Activated T-helper 17 cell treated with anti-CD3 and anti-CD28 coated beads, Interleukin-2, amount 50 U/mL, for 72 hours (primary cell): ENCODE measurements at places on chromosomes 7 and 10.

DNA sequence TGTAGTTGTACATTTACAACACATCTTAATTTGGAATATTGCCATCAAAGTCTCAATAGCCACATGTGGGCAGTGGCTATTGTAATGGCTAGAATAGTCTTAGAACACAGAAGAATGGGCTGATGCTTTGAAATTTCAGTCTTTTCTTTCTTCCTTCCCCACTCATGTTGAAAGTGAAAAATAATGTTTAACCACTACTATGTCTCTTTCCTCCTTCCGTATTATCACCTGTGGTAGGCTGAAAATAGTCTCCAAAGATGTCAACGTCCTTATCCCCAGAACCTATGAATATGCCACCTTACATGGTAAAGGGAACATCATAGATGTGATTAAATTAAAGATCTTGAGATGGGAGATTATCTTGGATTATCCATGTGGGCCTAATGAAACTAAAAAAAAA lies 154.0 kb downstream of the SUGCT start:
- H3K4me3 ChIP-seq: no peak overlapping the region
- peaks cover 3% of the 10 kb centered on the region for H3K27me3 ChIP-seq
- H3K4me1 ChIP-seq: no peaks in the 10 kb centered on the region
- H3K36me3 ChIP-seq: no peaks in the 10 kb centered on the region
- no peak for ATAC-seq

GRCh38 chr10:83934641-83935338 lies 204.5 kb upstream of the GHITM start:
- H3K36me3 ChIP-seq: no peaks in the 10 kb centered on the region
- no peaks in the 10 kb centered on the region for H3K27me3 ChIP-seq
- no peak overlapping the region for H3K4me3 ChIP-seq

DNA sequence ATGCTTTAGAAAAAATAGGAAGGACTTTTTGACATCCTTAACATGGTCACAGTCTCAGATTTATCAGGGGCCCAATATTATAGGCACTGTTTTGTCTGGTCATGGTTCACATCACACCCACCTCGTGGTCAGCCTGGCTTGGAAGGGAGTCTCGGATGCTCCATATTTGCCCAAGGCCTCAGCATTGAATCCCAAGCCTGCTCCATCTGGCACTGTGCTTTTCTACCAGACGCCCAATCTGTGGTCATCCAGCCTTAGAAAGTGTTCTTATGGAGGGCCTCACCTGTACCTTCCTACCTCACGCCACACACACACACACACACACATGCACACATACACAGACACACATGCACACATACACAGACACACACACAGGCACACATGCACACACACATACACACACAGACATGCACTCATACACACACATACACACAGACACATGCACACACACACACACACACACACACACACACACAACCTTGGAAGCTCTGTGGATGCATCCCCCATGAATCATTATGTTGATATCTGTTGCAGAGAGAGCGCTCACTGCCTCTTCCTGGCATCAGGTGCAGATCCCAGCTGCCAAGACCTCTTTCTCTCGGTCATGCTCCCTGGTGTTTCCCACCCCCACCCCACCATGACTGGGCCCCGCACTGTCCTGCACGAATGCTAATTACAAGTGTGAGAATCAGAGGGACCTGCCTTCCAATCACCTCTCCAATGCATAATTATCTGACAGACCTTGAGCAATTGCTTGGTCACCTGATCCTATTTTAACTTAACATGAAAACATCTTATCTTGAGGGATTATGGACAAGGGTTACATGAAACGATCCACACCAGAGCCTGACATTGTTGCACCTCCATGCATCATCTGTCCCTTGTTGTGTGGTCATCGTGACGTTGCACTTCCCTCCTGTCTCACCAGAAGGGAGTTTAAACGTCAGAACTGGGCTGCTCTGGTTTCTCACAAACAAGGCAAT lies 122.7 kb upstream of the TMEM72 start:
- H3K4me1 ChIP-seq: no peaks in the 10 kb centered on the region
- H3K27ac ChIP-seq: no peak overlapping the region
- H3K4me3 ChIP-seq: no peak overlapping the region

GRCh38 chr7:35522697-35523096 lies 172.2 kb downstream of the HERPUD2 start:
- no peak overlapping the region for H3K27ac ChIP-seq
- no peaks in the 10 kb centered on the region for H3K36me3 ChIP-seq
- H3K4me3 ChIP-seq: no peak overlapping the region
- peaks cover 6% of the 10 kb centered on the region for H3K27me3 ChIP-seq

- peaks cover 50% of the 10 kb centered on the region for H3K27me3 ChIP-seq
- no peaks in the 10 kb centered on the region for H3K36me3 ChIP-seq
- H3K4me1 ChIP-seq: no peaks in the 10 kb centered on the region
- H3K27ac ChIP-seq: no peak overlapping the region
Observed at GRCh38 chr7:108454317-108454673, 1.9 kb downstream of the NRCAM start.

GRCh38 chr7:133556048-133556447 lies 303.2 kb downstream of the EXOC4 start:
- H3K4me3 ChIP-seq: no peak overlapping the region
- ATAC-seq: no peak
- no peak overlapping the region for H3K27ac ChIP-seq
- no peaks in the 10 kb centered on the region for H3K27me3 ChIP-seq
- no peaks in the 10 kb centered on the region for H3K4me1 ChIP-seq

GRCh38 chr7:22402250-22402649 lies 45.3 kb upstream of the RAPGEF5 start:
- ATAC-seq: peak; percentile 42
- peaks cover 9% of the 10 kb centered on the region for H3K4me1 ChIP-seq
- no peak overlapping the region for H3K27ac ChIP-seq
- no peak overlapping the region for H3K4me3 ChIP-seq

DNA sequence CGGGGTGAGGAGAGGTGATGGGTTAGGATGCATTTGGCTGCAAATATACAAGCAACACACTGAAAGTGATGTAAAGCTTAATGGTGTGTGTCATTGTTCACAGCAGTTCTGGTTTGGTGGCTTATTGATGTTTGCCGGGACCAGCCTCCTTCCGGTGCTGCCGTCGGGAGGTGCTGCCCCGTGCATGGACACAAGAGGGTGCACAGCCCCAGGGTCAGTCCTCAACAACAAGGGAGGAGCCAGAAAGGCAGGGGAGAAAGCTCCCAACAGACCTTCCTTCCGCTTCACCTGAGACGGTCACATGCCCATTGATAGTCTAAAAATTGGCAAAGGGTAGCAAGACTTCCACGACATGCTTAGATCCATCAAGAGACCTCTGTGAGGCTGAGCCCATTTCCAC lies 9.5 kb downstream of the RNF32 start:
- H3K4me3 ChIP-seq: no peak overlapping the region
- no peaks in the 10 kb centered on the region for H3K4me1 ChIP-seq
- ATAC-seq: peak; percentile 19
- peaks cover 34% of the 10 kb centered on the region for H3K27me3 ChIP-seq
- no peak overlapping the region for H3K27ac ChIP-seq

- H3K4me1 ChIP-seq: no peaks in the 10 kb centered on the region
- ATAC-seq: no peak
- H3K36me3 ChIP-seq: no peaks in the 10 kb centered on the region
- no peak overlapping the region for H3K4me3 ChIP-seq
- no peak overlapping the region for H3K27ac ChIP-seq
Observed at GRCh38 chr7:72153132-72153512, 259.0 kb downstream of the CALN1 start.

GRCh38 chr10:79374312-79375191 lies 27.3 kb downstream of the PPIF start:
- H3K36me3 ChIP-seq: no peaks in the 10 kb centered on the region
- ATAC-seq: peak; percentile 74
- no peaks in the 10 kb centered on the region for H3K27me3 ChIP-seq
- peak overlapping the region; percentile 28 for H3K27ac ChIP-seq
- H3K4me1 ChIP-seq: no peaks in the 10 kb centered on the region

DNA sequence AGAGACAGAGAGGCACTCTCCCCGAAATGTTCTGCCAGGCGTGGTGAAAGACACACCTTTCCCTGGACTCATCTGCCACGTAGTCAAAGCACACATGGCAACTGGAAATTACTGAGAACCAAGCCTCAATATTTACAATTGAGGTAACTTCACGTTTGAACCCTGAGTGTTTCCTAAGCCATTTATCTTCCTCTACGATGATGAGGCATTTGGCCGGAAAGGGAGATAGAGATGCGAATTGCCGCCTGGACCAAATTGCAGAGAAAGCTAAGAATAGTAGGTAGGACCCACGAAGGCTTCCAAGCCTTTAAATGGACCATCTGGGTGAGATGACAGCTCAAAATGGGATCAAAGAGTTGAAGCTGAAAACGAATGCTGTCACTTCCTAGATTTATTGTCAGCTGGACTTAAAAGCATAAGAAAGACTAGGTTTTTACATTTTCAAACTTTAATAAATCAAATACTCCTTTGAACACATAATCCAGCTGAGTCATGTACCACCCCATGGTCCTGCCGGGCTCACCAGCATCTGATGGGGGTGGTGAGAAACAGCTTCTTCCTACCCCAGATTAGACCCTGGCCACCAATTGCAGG lies 135.6 kb upstream of the LYZL2 start:
- H3K27ac ChIP-seq: no peak overlapping the region
- no peak overlapping the region for H3K4me3 ChIP-seq
- H3K27me3 ChIP-seq: peaks cover 9% of the 10 kb centered on the region
- H3K4me1 ChIP-seq: no peaks in the 10 kb centered on the region
- no peak for ATAC-seq

GRCh38 chr7:42457663-42458062 lies 220.7 kb upstream of the GLI3 start:
- no peaks in the 10 kb centered on the region for H3K27me3 ChIP-seq
- no peak overlapping the region for H3K27ac ChIP-seq
- H3K36me3 ChIP-seq: no peaks in the 10 kb centered on the region

- peaks cover 10% of the 10 kb centered on the region for H3K4me1 ChIP-seq
- no peaks in the 10 kb centered on the region for H3K27me3 ChIP-seq
- peak; percentile 94 for ATAC-seq
- no peaks in the 10 kb centered on the region for H3K36me3 ChIP-seq
Observed at GRCh38 chr10:12412666-12413368, 63.5 kb downstream of the CAMK1D start.

- H3K36me3 ChIP-seq: peaks cover 25% of the 10 kb centered on the region
- H3K27me3 ChIP-seq: no peaks in the 10 kb centered on the region
- ATAC-seq: no peak
Observed at GRCh38 chr10:13146379-13146778, 15.0 kb upstream of the MCM10 start.

DNA sequence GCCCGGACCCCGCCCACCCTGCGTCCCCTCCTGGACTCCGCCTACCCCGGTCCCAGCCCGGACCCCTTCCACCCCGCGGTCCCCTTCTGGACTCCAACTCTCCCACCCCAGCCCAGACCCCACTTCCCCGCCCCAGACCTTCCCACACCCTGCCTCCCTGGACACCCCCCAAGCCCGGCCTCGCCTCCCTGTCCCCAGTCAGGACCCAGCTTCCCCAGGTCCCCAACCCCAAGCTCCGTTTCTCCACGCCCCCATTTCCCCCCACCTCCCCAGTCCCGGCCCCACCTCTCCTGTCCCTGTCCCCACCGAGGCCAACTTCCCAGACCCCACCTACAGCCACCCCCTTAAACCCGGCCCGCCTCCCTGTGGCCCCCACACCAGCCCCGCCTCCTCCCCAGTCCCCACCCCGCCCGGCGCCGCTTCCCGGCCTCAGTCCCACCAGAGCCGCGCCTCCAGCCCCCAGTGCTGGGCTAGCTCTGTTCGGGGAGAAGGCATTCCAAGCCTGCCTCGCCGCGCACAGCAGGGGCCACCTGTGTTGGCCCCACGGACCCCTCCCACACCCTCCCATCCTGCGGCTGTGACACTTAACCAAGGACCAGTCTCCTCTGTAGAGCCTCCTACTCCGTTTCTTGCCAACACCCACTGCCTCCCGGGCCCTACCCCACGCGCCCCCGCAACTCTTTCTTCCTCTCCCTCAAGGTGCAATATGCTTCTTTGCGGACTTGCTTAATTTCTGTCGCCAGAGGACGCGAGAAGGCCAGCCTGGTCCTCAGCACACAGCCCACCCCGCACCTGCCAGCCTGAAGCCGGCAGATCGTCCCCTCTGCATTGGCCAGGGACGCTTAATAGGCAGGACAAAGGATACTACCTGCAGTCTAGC lies 736 bp upstream of the ITIH5 start:
- H3K27me3 ChIP-seq: peaks cover 49% of the 10 kb centered on the region
- peak overlapping the region; percentile 68 for H3K4me3 ChIP-seq
- H3K4me1 ChIP-seq: peaks cover 9% of the 10 kb centered on the region
- no peak overlapping the region for H3K27ac ChIP-seq
- H3K36me3 ChIP-seq: no peaks in the 10 kb centered on the region
- ATAC-seq: peak; percentile 29

- no peak overlapping the region for H3K4me3 ChIP-seq
- peaks cover 8% of the 10 kb centered on the region for H3K4me1 ChIP-seq
- H3K36me3 ChIP-seq: no peaks in the 10 kb centered on the region
- no peak for ATAC-seq
- peaks cover under 1% of the 10 kb centered on the region for H3K27me3 ChIP-seq
Observed at GRCh38 chr10:17516376-17516775, 62.0 kb upstream of the ST8SIA6 start.

GRCh38 chr10:70616761-70617160 lies 14.2 kb upstream of the PRF1 start:
- no peaks in the 10 kb centered on the region for H3K36me3 ChIP-seq
- H3K27ac ChIP-seq: no peak overlapping the region
- peak; percentile 53 for ATAC-seq
- H3K27me3 ChIP-seq: peaks cover 13% of the 10 kb centered on the region

DNA sequence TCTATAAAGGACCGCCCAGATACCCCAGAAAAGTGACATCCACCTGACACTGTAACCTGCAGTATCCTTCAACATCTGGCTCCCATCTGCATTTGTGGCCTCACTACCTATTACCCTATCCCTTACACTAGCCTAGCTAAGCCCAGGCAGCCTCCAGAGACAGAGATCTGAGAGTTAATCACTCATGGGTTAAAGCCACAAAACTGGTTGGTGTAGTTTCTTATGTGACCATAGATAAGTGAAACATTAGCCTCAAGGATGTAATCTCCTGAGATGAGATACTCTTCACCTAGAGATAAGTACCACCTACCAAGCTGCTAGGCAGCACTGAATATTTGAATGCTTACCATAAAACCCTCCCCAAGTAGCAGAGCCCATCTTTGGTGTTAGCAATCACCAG lies 35.4 kb downstream of the CTTNBP2 start:
- H3K4me1 ChIP-seq: no peaks in the 10 kb centered on the region
- H3K4me3 ChIP-seq: no peak overlapping the region
- H3K36me3 ChIP-seq: no peaks in the 10 kb centered on the region
- peaks cover 6% of the 10 kb centered on the region for H3K27me3 ChIP-seq
- H3K27ac ChIP-seq: no peak overlapping the region
- no peak for ATAC-seq

DNA sequence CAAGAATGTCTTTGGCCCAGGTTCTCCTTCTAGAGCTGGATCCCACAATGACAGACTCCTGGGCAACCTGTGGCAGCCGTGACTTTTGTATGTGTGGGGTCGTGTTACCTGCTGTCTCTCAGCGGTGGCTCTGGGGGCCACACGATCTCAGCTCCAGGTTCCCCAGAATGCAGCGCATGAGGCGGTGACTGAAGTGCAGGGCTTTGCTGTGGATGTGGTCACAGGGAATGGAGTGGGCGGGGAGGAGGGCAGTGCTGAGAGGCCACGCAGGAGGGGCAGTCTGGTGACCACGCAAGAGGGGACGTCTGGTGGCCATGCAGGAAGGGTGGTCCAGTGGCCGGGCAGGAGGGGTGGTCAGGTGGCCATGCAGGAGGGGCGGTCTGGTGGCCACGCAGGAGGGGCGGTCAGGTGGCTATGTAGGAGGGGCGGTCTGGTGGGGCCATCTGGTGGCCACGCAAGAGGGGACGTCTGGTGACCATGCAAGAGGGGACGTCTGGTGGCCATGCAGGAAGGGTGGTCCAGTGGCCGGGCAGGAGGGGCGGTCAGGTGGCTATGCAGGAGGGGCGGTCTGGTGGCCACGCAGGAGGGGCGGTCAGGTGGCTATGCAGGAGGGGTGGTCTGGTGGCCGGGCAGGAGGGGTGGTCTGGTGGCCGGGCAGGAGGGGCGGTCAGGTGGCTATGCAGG lies 112.7 kb downstream of the ACTR3B start:
- no peak for ATAC-seq
- H3K27me3 ChIP-seq: no peaks in the 10 kb centered on the region
- H3K4me3 ChIP-seq: no peak overlapping the region
- H3K36me3 ChIP-seq: no peaks in the 10 kb centered on the region
